ENCODE measurements at places on chromosomes 12 and 14.

- no peak for DNase-seq
These were observed 141.5 kb upstream of the ARID2 start for GRCh38 chr12:45587877-45588533.

DNA sequence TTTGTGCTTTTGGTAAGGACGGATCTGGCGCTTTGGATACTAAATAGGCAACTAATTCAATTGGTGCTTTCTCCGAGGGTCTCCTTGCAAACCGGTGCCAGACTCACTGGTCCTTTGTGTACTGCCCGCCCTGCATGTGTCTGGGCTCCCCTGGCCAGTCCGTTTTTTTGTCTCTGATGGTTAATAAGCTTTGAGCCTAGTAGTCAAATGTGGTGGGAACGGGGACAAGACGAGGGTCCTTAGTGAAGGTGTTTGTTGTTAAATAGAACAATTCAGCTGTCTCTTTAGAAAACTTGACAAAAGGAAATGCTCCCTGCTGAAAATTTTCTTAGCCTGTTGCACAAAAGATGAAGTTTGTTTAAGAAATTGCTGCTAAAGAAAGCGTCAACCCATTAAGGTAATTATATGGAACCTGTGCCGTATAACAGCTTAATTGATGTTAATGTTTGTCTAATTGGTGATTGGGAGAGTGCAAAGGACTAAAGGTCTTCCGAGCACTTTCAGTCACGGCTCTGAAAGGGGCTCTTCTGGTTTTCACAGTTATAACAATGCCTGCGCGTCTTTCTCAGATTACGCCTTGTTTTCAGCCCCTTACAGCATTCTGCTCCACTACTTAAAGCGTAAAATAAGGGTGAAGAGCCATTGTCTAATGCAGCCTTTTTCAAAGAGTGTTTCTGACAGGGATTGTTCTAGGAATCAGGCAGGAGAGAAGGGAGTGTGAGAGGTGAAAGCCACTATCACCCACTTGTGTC lies 537.4 kb downstream of the PRKD1 start:
- DNase-seq = no peak

DNA sequence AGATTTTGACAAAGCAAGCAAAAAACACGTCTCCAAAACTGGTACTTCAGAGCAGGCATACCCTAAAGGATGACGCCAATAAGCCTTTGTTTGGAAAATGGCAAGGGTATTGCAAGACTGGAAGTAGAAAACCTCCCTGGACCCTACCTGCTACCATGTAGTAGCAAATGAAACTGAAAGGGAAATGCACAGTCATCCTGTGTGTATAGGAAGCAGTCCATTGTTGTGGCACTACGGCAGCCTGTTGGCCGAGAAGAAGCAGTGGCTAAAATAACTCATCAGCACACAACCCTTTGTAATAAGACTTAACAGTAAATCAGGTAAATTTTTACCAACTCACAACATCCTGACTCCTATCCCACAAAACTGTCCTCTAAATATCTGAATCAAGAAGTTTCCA lies 386.4 kb downstream of the RGS6 start:
- DNase-seq = no peak

- DNase-seq = no peak
These were observed 272.7 kb upstream of the CLEC14A start for GRCh38 chr14:38528582-38528981.

- DNase-seq = peak; percentile 24
These were observed 40.7 kb upstream of the MTERF2 start for GRCh38 chr12:107027636-107028053.

DNA sequence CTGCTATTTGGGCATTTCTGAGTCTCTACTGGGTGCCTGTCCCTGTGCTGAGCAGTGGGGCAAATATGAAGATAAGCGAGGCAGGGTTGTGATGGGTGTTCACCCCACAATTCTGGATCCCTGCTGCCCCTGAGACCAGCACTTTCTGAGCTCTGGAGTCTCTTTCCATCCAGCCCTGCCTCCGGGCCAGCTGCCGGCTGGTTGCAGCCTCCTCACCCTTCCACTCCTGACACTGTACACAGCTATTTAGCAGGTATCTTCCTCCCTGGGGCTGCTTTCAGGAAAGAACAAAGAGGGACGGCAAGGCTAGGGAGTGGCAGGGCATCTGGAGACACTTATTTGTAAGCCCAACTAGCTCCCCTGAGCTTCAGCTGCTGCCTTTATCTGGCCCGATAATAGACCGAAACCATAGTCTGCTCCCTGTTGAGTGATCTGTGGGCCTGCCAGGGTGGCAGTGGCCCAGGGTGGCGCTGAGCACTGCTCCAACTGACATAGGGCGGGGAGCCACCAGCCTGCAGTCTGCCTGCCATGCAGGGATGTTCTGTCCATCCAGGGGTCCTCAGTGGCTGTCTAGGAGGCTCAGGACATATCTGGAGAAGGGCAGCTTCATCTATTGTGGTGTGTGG lies 7.6 kb upstream of the KRT80 start:
- DNase-seq = no peak

DNA sequence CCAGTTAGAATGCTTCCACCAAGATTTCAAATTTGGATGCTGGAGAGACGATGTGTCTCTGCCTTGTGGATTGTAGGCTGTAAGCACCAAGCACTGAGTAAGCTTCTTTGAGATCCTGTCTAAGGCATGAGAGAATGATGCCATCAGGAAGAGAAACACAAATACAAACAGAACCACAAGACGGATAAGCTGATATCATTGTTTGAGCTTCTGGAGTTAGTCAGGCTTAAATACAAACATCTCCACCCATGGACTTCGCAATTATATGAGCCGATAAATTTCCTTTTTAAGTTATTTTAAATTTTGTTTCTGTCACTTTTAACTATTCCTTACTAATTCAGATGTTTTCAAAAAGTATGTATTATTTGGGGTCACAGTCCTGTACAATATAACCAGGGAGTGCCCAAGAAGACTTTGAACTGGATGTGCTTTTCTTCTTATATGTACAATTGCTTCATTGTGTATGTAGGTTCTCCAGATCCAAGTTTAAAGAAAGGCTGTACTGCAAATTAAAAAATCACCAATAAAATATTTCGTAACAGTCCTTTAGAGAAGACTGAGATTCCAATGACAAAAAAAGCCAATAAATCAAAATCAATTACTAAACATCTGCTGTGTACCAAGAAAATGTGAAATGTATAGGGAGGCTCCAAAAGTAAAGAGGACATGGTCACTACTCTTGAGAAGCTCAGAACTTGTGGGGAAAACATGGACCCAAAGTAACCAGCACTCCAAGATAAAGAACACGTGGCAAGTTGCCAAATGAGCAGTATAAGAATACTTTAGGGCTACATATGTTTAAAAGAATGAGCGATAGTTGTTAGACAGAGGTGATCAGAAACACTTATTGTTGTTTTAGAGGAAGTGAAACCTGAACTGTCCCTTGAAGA lies 274.1 kb downstream of the ADAMTS20 start:
- DNase-seq = no peak

- no peak for DNase-seq
These were observed 370.2 kb upstream of the SFSWAP start for GRCh38 chr12:131340616-131341210.
